Retinal pigment epithelial cell (primary cell): ENCODE measurements at places on chromosomes 1 and 21.

- no peak for DNase-seq
These were observed 349.7 kb downstream of the RWDD3 start for GRCh38 chr1:95583661-95584210.

DNA sequence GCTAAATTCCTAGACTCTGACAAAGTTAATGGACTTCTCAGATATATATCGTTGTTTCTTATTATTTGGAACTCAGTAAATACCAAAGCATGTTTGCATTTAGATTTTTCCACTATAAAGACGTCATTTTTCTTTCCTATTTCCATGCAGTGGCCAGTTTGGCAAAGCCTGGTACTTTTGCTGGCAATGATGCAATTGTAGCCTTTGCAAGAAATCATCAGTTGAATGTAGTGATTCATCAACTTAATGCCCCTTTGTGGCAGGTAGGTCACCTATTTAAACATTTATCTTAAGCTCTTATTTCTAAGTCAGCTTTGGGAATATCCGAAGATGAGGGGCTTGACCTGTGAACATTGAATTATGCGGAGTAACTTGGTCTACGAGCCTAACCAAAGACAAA is 12.0 kb downstream of the OTUD3 start:
- DNase-seq = no peak

- no peak for DNase-seq
These were observed 231.6 kb downstream of the NRIP1 start for GRCh38 chr21:14833241-14833640.

- DNase-seq = no peak
These were observed 27.3 kb downstream of the CLIC6 start for GRCh38 chr21:34696121-34696520.

GRCh38 chr1:75074831-75075395 is 59.3 kb upstream of the LHX8 start:
- no peak for DNase-seq
